Posterior cingulate gyrus (tissue), 11 donors: ENCODE measurements at places on chromosomes 5 and 9.

DNA sequence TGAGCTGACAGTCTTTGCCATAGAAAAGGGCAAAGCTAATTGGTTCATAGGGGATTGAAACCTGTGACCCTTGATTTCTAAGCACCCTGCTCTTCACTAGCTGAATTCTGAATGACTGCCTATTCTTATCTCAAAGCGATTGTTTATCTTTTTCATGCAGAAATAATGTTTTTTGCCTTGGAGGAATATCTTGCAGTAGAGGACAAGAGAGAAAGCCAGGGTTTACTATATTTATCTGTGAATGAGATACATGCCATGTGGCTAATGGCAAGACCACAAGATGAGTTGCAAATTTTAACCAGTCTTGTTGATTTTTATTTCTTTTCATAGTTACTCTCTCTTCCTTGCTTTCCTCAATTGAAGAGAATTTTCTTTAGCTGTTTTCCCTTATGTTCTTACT is 185.0 kb downstream of the CNTLN start:
- DNase-seq, result no peak

DNA sequence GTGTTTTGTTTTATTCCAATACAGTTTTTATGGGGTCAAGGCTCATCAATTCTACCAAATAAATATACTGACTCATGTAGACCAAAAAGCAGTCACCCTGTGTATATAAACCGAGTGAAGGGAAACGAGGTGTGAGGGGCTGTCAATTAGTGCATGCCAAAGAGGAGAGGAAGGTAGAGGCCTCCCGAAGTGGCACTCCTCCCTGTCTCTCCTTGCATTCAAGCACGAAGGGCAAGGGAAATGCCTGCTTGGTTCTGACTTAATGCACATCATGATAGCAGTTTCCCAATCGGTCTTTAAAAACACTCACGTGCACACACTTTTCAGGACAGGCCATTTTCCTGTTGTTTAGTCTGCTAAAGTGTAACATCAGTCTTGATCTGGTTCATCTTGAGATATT is 125.6 kb upstream of the SLCO6A1 start:
- DNase-seq, result no peak

GRCh38 chr9:90642570-90643539 is at the start of gene DIRAS2:
Gene DIRAS2 (minus strand): TSS chr9:90642824. CDS start chr9:90613827, 28,997 bp downstream.
- DNase-seq, result peak; percentile 73

- DNase-seq, result no peak
Observed at GRCh38 chr5:137091472-137091871, 407.7 kb downstream of the SPOCK1 start.

GRCh38 chr5:40227931-40228330 is 451.8 kb upstream of the PTGER4 start:
- no peak for DNase-seq

GRCh38 chr9:114214686-114215414 is 59.5 kb downstream of the COL27A1 start:
- no peak for DNase-seq

DNA sequence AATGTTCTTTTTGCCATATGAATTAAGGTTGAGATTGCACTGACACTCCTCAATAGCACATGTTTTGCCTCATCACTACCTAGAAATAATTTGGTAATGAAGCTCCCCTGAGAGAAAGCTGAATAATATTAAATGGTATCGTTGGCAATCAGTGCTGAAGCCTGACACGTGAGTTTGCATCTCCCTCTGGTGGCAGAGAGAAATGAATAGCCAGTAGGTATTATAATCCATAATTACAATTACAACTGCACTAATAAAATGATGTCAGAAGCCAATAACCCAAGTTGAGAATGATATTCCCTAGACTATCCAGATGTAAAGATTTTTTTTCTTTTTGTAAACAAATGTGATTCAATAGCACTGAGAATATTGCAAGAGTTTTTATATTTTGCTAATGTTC is 700.3 kb downstream of the PTPRD start:
- no peak for DNase-seq

DNA sequence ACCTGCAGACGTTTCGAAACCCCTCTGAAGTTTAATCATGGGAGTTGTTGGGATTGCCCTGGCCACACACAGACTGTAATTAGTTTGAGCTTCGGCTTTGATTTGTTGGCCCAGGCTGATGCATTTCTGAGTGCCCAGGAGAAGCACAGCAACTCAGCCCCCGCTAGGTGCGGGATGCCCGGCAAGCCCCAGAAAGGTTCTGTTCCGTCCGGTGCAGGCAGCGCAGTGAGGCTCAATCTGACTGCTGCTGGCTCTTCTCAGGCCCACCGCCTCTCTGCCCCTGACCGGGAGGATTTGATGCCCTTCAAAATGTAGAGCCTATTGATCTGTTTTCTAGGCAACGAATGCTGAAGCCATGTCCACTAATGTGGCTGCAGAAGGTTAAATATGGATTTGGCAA is 73.4 kb upstream of the TAF11L2 start:
- DNase-seq, result no peak

DNA sequence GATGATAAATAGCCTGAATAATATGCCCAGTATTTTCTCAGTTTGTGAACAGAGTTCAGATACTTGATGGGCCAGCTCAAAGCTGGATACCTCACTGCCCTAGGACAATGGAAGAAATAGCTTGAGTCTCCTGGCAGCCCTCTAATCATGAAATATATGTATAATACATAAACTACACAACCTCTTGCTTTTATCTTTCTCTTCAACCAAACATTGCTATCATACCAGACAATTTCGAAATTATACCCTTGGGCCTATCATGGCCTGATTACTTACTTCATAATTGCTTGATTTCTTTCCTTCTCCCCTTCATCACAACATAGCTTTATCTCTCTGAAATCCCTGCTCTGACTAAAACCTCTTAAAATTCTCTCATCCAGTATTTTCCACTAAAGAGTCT is 1144.9 kb upstream of the C9orf72 start:
- DNase-seq, result no peak

DNA sequence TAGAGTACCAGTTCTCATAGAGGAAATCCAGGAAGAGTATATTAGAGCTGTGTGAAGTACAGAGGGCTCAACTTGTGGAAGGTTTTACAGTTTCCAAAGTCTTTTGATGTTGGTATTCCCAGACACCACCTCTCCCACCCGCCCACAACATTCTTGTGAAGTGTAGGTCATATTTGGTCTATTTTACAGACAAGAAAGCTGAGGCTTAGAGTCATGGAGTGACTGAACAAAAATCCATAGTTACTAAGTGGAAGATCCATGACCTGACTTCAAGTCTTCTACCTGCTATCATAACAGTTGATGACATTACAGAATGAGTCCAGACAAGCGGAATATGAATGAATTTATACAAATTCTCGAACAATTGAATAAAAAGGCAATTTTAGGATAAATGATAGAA is 187.1 kb upstream of the RPS23 start:
- no peak for DNase-seq

GRCh38 chr9:71755869-71756268 is 12.4 kb downstream of the CEMIP2 start:
- no peak for DNase-seq

- DNase-seq, result peak; percentile 49
Observed at GRCh38 chr9:133690081-133690561, 48.0 kb downstream of the SARDH start.

GRCh38 chr5:176334031-176334770 is 27.4 kb downstream of the KIAA1191 start:
- DNase-seq, result no peak

DNA sequence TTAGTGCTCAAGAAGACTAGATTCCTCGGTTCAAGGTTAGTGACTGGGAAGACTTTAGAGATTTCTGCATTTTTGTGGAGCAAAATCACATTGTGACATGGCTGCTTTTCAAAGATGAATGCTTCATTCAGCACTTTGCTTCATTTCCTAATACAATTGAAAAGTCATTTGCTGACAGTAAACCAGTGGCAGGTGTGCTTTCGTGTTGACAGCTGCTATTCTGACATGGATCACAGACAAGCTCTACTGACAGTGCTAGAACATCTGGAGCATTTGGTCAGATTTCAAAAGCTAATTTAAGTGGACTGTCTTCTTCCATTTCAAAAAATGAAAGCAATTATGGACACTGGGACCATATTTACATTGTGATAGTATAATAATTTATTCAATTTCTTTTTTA is 1060.1 kb downstream of the PTPRD start:
- DNase-seq, result no peak

DNA sequence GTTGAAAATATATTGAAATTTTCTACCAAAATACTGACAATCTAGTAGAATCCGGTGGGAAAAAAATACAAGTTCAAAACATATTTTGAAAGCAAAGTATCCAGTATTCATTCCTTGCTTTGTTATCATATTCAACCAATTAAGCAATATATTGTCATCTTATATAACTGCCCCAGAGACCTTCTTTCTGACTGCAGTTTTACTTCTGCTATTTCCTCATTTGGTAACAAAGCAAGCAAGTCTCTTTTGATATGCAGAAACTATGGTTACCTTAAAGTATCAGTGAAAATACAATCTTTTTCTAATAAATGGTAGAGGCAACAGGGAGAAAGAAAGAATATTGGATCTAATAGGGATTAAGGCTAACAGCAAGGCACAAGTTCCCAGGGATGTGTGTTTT is 663.7 kb upstream of the MEF2C start:
- no peak for DNase-seq

GRCh38 chr5:62376064-62376463 is 27.6 kb downstream of the DIMT1 start:
- DNase-seq, result no peak

GRCh38 chr5:53063176-53063575 is 46.4 kb downstream of the MOCS2 start:
- no peak for DNase-seq

GRCh38 chr9:135840539-135840938 is 66.8 kb downstream of the CAMSAP1 start:
- no peak for DNase-seq

- DNase-seq, result no peak
Observed at GRCh38 chr9:131319486-131319885, 30.0 kb downstream of the PLPP7 start.

- DNase-seq, result no peak
Observed at GRCh38 chr5:82512025-82512424, 233.9 kb upstream of the RPS23 start.

- no peak for DNase-seq
Observed at GRCh38 chr5:69492391-69492922, at the start of gene OCLN. Gene OCLN (plus strand): TSS chr5:69492790. CDS start chr5:69504245, 11,455 bp downstream.

GRCh38 chr9:83920469-83920926 is 734 bp downstream of the KIF27 start:
- peak; percentile 32 for DNase-seq

GRCh38 chr9:131624636-131625507 is 79.5 kb downstream of the PRRT1B start:
- no peak for DNase-seq

DNA sequence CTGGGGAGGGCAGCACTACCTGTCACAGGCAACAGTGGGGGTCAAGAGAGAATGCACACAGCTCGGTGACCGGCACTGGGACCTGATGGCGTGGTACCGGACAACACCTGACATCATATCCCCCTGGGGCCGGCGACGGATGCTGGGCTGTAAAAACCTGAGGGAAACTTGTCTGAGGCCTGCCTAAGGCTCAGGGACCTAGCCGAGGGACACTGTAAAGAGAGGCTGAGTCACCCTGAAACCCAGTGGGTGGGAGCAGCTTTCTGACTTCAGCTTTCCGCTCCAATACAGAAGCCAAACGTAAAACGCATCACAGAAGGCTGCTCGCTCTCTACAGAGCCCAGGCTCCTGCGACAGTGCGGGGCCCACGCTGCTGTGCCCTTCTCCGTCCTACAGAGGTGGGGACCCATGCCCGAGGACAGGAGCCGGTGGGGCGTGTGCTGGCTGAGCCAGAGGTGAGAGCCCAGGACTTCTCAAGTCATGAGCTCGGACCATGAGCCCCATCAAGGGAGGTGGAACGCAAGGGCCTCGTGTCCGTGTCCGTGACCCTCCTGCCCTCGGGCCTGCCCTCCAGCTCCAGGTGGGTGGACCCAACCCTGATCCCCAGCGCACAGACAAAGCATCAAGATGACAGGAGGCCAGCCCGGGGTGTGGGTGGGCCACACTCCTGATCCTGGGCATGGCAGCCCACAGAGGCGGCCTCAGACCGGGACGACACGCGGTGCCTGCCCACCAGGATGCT is 5.3 kb downstream of the RALGDS start:
- DNase-seq, result no peak

- DNase-seq, result no peak
Observed at GRCh38 chr5:91038180-91038808, 344.8 kb downstream of the ARRDC3 start.

DNA sequence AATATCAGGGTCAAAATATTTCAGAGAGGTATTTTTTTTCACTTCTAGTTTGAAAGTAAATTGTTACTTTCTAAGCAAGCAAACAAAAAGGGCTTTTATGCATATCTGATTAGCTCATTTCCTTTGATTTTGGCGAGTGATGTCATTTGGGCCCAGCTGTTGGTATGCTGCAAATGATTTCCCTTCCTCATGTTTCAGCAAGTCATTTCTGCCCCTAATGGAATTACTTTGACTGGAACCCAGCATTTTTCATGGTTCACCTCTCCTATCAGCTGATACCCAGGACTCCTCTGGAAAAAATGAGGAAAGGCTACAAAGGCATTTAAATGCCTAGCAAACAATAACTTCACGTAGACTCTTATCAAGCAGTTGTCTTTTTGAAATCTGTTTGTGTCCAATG is 500.6 kb downstream of the EBF1 start:
- no peak for DNase-seq

GRCh38 chr9:97555164-97555563 is 53.7 kb downstream of the TMOD1 start:
- peak; percentile 74 for DNase-seq

DNA sequence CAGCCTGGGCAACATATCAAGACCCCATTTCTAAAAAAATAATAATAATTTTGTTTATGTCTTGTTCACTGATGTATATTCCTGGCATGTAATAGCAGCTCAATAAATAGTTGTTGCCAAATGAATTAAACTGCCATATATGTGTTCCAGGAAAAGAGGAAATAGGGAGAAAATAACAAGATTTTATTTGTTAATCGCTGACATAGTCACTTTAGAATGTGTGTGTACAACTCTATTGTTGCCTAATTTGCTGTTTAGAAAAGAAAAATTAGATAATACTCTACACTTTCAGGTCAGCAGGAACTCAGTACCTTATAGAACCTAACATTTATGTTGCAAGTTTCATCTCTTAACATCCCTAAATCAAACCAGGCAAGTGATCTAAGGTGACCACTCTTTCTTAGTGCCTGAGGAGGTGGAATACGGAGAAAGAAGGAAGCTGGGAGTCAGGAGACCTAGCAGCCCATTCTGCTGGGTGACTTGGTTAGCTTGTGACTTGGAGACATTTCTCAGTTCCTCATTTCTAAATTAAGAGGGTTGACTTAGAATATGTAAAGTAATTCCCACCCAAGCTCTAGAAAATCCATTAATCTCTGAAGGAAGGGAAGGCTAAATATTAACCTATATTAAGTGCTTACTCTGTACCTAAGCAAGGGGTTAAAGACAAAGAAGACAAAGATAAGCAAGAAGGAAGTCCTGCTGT is 110.3 kb upstream of the IQGAP2 start:
- DNase-seq, result no peak

GRCh38 chr5:136811086-136811485 is 445.7 kb upstream of the TRPC7 start:
- no peak for DNase-seq

GRCh38 chr5:127812570-127812969 is 109.4 kb downstream of the CCDC192 start:
- DNase-seq, result no peak

GRCh38 chr5:172626031-172626581 is 15.0 kb upstream of the NEURL1B start:
- no peak for DNase-seq

GRCh38 chr9:24731754-24732153 is 186.1 kb upstream of the IZUMO3 start:
- no peak for DNase-seq

- DNase-seq, result no peak
Observed at GRCh38 chr5:132211787-132212186, 15.9 kb downstream of the P4HA2 start.
